ENCODE measurements at places on chromosomes 12 and 14.

GRCh38 chr12:89706986-89707702 lies 1.5 kb downstream of the ATP2B1 start:
- DNase-seq, result no peak

DNA sequence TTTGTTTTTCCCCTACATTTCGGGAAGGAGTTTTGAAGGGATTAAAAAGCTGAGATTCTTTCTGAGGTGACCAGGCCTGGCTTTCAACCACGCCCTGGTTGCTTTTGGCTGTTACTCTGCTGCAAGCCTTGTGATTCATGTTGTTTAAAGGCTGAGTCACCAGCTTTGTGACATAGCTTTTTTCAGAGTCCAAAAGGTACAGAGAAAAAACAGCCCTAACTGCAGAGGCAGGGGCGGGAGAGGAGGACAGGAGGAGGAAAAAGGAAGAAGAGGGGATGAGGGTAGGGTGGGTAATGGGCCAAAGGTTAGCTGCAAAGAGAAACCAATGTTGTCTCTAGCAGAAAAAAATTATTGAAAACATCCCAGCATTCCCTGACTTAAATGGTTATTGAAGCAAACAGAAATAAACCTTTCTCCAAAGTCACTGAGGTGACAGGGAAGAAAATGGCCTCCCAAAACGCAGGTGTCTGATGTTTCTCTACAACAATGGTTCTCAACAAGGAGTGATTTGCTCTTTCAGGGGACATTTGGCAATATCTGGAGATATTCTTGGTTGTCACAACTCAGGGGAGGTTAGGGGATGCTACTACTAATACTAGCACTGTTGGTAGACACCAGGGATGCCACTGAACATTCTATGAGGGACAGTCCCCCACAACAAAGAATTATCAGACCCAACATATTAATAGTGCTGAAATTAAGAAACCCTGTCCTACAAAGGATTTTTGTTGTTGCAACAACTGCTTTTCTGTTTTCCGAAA lies 2.1 kb upstream of the UBC start:
- no peak for DNase-seq

- no peak for DNase-seq
Observed at GRCh38 chr12:9731797-9732196, 1.1 kb downstream of the CLECL1 start.

DNA sequence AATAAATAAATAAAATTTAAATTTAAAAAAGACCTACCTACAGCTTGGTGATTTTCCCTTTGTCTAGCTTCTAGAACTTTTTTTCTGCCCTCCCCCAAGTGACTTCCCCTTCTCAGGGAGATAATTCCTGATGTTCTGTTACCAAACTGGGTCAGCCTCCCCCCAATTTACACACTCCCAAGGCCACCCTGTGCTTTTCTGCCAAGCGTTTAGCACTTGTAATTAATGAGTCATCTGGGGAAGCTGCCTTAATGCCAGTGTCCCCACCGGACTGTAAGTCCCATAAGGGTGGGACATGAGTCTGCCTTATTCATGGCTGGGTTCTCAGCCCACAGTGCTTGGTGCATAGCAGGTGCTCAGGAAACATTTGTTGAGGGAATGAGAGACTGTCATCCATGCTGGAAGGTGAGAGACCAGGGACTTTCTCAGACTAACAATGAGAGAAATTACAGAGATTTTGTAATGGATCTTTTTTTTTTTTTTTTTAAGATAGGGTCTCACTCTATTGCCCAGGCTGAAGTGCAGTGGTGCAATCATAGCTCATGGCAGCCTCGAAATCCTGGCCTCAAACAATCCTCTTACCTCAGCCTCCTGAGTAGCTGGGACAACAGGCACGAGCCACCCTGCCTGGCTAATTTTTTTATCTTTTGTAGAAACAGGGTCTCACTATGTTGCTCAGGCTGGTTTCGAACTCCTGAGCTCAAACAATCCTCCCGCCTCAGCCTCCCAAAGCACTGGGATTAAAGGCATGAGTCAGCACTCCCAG lies 106.8 kb downstream of the PHETA1 start:
- no peak for DNase-seq

DNA sequence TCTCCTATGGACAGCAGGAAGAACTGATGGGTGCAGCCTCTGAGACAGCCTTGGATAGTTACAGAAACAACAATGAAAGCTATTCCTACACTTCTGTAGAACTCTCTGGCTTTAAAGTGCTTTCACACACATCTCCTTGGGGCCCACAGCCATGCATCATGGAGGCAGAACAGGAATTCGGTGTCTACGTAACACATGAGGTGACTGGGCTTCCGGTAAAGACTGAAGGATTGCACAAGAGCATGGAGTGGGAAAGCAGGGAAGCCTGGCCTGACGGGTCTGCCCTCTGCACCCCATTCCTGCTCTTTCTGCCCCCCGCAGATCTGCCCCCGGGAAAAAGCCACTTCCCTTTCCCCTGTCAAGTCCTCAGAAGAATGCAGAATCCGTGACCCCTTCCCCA lies 82.6 kb downstream of the VWF start:
- no peak for DNase-seq

GRCh38 chr12:51631591-51631990 lies 40.6 kb downstream of the SCN8A start:
- DNase-seq, result no peak

- DNase-seq, result no peak
Observed at GRCh38 chr14:105537580-105538474, 11.4 kb downstream of the TMEM121 start.

DNA sequence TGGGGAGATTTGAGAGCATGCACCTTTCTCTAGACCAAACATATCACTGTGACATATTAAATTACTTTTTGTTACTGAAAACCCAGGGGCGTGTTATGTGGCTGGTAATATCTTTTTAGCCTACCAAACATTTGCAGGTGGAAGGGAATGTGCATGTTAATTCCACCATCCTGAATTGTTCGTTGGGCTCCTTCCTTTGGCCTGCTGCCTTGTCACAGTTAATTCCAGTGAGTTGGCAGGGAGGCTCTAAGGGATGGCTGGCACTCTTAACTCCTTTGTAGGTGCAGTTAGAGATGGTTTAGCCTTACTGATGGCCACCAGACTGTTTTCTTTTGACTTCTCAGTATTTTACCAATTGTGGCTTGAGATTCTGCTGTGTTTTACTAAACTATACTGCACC lies 64.5 kb downstream of the DIP2B start:
- no peak for DNase-seq

- DNase-seq, result no peak
Observed at GRCh38 chr14:34453226-34453625, 8.8 kb downstream of the SPTSSA start.

DNA sequence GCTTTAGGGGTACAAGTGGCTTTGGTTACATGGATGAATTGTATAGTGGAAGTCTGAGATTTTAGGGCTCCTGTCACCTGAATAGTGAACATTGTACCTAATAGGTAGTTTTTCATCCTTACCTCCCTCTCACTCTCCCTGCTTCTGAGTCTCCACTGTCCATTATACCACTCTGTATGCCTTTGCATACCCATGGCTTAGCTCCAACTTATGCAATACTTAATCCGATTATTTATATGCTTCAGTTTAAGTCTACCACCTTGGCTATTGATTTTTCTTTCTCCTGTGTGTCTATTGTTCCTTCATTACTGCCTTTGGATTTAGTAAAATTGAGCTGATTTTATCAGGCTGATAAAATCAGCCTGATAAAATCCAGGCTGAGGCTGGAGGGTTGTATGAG lies 30.5 kb upstream of the C12orf71 start:
- no peak for DNase-seq

GRCh38 chr12:18851271-18851670 lies 113.4 kb downstream of the CAPZA3 start:
- DNase-seq, result no peak

DNA sequence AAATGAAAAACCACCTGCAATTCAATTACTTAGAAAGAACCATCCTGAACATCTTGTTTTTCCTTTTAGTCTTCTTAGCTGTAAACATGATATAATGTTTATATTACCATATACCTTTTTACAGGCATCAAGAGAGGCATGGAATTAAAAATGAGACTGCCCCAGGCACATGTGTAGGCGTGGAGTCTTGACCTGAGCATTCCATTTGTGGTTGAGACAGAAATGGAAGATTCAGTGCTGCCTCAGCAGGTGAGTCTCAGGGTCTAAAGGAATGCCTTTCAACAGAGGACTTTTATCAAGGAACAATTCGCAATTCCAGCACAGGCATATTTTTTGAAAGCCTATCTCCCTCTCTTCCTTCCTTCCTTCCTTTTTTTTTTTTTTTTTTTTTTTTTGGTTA lies 8.0 kb upstream of the NANOGNB start:
- DNase-seq, result no peak

- no peak for DNase-seq
Observed at GRCh38 chr12:11767798-11768197, 118.3 kb downstream of the ETV6 start.

DNA sequence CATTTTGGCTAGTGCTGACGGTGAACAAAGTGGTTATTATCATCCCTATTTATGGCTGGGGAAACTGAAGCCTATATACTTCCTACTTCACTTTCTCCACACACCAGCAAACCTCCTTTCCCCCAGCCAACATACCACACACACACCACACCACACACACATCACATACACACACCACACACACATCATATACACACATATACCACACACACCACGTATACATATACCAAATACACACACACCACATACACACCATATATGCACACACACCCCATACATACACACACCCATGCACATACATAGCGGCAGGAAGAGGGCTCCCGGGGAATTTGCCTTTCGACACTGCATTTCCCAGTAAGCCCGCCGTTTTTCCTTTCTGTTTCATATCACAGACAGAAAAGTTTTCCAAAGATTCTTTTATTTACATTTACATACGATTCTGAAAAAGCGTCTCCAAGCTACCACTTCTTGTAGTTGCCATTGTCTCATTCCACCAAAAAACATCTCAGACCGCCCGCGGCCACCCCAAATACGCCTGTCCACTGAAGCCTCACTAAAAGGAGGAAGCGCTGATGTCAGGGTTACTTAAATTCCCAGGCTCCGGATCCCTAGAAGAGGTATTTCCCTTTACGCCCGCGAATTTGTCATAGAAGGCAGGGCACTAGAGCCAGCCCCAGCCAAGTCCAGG lies 823 bp upstream of the RAB5B start:
- no peak for DNase-seq

DNA sequence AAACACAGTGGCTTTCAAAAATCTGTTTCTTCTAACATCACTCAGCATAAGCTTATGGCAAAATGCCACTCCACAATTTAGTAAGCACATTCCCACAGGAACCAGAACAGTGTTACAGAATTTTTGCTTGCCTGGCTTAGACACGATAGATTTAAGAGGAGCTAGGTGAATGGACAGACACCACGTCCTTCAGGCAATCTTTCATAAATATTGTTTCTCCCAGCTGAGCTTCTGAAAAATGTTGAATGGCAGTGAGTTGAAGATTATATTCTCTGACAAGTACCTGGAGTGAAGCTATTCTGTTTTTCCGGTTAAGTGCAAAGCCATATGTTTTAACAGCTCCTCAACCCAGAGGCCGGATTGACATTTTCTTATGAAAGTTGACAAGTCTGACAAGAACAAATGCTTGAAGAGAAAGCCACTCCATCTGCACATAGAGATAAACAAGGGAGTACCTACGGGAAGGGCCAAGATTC lies 102.0 kb downstream of the FSCB start:
- no peak for DNase-seq

- DNase-seq, result no peak
Observed at GRCh38 chr14:56149995-56150394, 31.8 kb downstream of the PELI2 start.

GRCh38 chr14:58659061-58659460 lies 21.3 kb downstream of the DACT1 start:
- no peak for DNase-seq

DNA sequence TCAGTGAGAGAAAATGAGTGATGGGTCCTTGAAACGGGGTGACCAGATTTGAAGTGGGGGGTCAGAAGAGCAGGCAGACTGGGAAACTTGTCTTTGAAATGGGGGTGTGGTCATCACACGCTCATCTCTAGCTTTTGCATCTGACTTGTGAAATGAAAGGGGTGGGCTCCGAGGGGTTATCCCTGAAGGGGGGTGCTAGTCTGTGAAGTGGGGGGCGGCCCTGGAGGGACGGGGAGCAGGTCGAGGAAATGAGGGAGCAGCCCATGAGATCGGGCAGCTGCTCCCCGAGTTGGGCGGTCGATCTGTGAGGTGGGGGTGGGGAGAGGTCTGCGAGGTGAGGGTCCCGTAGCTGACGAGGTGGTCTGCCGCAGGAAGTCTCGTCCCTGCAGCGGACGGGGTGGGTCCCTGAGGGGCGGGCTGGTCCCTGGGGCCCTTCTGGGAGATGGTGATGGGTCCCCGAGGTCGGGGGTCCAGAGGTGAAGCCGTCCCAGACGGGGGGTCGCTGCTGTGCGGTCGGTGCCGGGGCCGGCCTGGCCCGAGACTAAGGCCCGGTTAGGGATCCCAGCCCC lies 542 bp downstream of the PXN start:
- no peak for DNase-seq

- peak; percentile 64 for DNase-seq
Observed at GRCh38 chr14:105281371-105282097, 19.3 kb downstream of the BRF1 start.

GRCh38 chr12:16027002-16027401 lies 115.9 kb downstream of the DERA start:
- DNase-seq, result no peak

DNA sequence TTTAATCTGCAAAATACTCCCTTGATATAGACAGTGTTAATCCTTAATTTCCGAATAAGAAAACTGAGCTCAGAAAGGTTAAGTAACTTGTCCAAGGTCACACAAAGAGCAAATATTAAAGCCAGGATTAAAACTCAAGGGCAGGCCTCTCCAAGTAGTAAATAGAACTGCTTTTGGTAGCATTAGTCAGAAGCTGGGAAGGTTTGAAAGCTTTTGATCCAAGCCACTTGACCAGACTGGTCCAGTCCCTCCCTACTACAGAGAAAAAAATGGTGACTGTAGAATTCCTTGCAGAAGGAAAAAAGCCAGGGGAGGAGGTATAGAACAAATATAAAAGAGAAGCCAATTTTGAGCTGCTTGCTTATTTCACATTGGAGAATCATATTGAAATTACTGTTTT lies 111.5 kb downstream of the NT5DC3 start:
- no peak for DNase-seq

DNA sequence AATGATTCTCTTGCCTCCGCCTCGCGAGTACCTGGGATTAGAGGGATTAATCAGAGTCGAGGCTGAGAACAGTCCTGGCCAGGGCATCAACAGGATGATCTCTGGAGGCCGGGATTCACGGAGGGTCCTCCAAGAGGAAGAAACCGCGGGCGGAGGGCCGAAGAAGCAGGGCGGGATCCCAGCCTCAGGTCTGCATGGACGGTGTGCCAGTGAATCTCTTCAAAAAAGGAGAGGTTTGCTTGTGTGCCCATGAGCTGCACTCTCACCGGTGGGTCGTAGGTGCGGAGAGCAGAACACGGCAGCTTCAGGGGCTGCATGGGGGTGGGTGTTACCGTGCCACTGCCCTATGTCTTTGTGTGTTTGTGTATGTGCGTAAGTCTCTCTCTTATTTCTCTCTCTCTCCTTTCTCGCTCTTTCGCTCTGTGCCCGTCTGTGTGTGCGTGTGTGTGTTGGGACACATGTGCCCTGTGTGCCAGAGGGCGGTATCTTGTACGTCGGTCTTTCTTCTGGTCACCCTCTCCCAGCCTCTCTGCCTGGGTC lies 768.2 kb upstream of the ALG10B start:
- DNase-seq, result no peak

All from renal pelvis (tissue), 12 donors.